ENCODE measurements at places on chromosomes 4 and X.

DNA sequence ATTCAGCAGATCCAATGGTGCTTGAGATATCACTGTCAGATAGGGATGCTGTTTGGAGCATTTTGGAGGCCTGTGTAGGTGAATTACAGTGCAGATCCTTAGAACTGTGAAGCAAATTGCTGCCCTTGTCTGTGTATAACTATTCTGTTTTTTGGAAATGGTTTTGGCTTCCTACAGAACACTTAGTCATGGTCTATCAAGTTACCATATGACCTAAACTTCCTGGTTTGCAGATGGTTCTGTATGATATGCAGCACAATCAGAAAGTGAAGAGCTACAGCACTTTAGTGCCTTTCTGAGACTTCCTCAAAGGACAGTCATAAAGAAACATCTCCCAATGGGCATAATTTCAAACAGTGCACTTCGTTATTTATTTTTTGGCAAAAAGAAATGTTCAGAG, 688.6 kb downstream of the SH3BGRL start:
- no peak for DNase-seq

GRCh38 chr4:95155759-95156451, 392.9 kb downstream of the UNC5C start:
- peak; percentile 53 for DNase-seq

GRCh38 chr4:70508801-70509200, 9.6 kb upstream of the AMTN start:
- DNase-seq, result no peak

- no peak for DNase-seq
Measured at GRCh38 chr4:144817081-144817480, 171.1 kb downstream of the HHIP start.

DNA sequence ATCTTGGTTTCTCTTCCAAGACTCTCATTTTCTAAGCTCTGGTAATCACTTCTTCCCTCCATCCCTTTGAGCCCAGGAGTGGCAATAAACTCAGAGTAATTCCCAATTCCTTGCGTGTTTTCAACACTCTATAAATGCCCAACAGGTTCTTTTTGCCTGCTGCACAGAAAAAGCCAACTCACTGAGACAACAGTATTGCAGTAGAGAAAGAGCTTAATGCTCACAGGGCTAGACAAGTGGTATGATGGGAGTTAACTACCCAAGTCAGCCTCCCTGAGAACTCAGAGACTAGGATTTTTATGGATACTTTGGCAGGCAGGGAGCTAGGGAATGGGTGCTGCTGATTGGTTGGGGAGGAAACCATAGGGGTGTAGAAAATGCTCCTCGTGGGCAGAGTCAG, 103.4 kb downstream of the MTNR1A start:
- DNase-seq, result no peak

DNA sequence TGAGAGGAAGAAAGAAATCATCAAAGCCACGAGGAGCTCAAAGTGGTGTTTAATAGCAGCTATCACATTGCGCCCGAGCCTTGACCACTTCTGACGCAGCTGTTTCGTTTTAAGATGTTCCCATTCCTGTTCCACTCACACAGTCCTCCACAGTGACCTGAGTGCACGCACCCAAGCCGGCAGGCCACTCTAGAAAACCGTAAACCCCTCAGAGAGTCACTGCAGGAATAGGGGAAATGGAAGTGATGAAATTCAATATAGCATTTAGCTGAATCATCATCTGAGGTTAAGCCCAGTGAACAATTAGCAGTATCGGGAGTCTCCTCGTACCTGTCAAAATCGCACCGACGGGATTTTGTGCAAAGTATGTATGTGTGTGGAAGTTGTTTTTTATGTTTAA, 17.9 kb upstream of the HAND2 start:
- DNase-seq, result peak; percentile 9

DNA sequence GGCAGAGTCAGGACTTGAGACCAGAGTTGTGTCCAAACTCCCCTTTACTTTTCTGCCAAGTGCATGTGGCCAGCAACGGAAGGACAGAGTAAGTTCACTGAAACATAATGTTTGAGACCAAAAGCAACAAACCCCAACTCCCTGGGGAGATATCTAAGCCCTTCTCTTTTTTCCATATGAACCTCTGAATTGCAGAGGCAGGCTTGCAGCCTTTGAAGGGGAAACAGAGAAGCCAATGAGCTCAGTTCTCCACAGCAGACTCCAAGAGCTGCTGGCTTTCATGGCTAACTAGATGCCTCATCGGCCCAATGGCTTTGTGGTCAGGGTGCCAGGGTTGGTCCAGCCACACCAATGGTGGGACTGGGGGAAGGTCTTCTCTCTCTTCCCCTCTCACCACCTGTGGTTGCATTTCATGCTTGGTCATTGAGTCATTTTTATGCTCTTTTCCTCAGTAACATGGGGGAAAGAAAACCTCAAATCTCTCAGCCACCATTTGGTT, 34.0 kb downstream of the STARD8 start:
- DNase-seq, result peak; percentile 87

DNA sequence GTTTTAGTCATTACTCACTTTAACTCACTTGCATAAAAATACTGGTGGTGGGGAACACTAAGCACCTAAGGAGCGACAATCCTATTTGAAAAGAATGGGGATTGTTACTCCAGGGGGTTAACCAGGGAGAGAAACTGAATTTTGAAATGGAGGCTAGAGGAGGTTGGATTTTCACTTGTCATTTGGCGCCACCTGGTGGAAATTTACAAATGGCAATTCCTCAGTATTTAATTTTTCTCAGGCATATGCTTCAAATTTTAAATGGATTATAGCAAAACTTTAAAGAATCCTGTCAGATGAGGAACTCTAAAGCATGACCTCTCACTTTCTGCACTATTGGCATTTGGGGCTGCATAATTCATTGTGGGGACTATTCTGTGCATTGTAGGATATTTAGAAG, 2.7 kb upstream of the GEMIN8 start:
- DNase-seq, result peak; percentile 71

GRCh38 chr4:94701631-94702300, 56.0 kb upstream of the BMPR1B start:
- DNase-seq, result no peak

GRCh38 chrX:43349363-43349762, 306.7 kb upstream of the MAOA start:
- DNase-seq, result peak; percentile 41

DNA sequence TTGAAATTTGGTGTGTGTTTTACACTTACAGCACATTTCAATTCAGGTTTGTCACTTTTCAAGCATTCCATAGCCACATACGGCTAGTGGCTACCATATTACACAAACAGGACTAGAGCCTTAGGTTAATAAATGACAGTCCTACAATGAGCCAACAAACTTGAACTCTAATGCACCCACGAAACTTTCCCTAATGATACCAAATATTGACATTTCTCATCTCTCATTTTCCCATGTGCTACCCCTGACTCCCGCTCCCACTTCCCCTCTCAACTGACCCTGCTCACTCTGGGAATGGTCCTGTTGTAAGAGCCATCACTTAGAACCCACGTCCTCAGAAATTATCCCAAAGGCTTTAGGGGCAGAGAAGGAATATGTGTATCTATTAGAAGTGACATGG, 4.9 kb upstream of the TLR10 start:
- DNase-seq, result no peak

DNA sequence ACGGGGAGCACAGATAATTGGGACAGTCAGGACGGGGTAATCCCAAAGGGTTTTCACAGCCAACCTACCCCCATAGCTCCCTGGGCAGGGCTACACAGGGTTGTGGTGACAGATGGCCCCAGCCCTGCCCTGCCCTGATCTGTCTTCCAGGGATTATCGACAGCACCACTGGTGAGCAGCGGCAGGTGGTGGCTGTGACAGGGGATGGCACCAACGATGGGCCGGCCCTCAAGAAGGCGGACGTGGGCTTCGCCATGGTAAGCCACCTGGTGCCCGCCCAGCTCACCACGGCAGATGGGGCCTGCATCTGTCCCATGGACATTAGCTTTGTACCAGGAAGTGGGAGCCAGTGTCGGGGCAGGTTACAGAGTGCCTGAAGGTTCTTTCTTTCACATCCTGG, 39.3 kb downstream of the ATP2B3 start:
- DNase-seq, result no peak

DNA sequence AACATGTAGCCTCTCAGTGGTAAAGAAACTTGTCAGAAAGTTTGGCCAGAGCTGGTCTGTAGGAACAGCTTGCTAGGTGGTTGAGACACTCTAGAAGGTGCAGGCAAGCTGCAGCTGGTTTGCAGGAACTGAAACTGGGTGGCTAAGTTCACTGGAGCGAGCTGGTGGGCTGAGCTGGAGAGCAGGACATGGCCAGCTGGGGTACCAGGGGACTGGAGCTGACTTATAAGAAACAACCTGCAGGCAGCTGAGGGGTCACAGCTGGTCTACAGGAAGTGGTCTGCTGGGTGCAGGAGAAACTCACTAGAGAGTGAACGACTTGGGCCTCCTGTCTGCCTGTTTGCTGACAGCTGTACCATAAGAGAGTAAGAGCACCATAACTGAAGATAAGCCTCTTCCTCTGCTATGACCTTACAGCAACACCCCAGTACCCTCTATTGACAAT, 157.1 kb upstream of the LNX1 start:
- no peak for DNase-seq

DNA sequence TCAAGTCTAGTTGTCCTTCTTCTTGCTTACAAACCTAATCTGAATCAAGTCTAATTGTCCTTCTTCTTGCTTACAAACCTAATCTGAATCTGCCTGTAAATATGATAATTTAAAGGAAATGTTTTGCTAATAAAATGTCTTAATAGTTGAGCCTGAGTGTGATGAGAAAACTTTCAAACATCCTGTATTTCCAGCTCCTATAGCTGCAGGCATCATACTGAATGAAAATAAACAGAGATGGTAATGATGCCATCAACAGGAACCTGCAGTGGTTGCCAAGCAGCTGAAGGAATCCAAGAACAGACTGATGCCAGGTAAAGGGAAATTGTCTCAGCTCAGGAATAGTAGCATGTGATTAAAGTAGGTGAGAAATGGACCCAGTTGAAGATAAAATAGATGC, 156.1 kb upstream of the IRS4 start:
- DNase-seq, result no peak

DNA sequence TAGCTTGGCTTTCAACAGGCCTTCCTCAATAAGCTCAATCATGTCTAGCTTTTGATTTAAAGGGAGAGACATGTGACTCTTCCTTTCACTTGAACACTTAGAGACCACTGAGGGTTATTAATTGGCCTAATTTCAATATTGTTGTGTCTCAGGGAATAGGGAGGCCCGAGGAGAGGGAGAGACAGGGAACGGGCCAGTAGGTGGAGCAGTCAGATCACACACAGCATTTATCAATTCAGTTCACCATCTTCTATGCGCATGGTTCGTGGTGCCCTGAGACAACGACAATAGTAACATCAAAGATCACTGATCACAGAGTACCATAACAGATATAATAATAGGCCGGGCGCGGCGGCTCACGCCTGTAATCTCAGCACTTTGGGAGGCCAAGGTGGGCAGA, 17.8 kb downstream of the ZNF81 start:
- peak; percentile 45 for DNase-seq

GRCh38 chr4:105119356-105119755, 27.3 kb upstream of the TET2 start:
- no peak for DNase-seq

DNA sequence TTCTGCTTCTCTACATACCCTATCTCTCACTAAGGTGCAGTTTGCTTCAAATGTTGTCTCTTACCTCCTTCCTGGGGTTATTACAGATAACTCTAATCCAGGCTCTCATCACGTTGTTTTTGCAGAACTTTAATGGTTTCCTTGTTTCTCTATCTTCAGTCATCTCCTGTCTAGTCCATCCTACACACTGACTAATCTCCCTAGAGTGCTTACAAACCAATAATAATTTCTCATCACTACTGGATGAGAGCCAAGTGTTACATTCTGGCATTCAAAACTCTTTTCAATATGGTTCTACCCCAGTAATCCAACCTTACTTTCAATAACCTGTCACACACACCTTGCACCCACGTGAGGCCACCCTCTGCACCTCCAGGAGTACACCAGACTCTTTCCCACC, 86.1 kb downstream of the SYNPO2 start:
- DNase-seq, result peak; percentile 88

- DNase-seq, result no peak
Measured at GRCh38 chr4:120215350-120215749, 148.7 kb upstream of the MAD2L1 start.

DNA sequence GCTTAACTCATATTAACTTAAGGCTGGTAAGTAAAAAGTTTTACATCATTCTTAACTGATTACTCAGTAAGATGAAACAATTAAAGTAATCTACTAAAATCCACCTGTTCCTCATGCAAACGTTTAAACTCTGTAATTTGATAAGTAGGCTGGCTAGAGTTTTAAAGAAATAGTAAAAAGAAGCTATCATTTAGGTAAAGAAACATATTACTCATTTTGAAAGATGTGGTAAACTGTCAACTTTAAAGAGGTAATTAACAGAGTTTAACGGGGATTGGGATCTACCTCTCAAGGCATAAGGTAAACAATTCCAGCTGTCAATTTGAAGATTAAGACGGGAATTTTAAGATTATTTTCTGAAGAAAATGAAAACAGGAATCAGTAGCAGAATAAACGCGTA, 9.8 kb downstream of the GNPDA2 start:
- DNase-seq, result no peak

DNA sequence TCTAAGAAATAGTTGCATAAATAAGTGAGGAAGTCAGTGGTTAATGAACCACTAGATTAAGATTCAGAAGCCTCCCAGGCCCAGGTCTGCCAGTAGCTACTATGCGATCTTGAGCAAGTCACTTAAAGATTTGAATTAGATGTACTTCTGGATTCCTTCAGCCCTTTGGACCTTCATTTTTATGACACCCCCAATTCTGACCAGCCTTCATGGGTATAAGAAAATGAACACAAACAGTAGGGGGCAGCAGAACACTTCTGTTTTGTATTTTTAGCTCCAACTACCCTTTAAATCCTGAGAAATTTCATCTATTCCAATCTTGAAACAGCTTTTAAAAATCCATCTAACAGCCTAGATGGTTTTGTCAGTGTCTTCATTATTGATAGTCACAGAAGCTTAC, 19.0 kb downstream of the TMEM47 start:
- DNase-seq, result peak; percentile 64

DNA sequence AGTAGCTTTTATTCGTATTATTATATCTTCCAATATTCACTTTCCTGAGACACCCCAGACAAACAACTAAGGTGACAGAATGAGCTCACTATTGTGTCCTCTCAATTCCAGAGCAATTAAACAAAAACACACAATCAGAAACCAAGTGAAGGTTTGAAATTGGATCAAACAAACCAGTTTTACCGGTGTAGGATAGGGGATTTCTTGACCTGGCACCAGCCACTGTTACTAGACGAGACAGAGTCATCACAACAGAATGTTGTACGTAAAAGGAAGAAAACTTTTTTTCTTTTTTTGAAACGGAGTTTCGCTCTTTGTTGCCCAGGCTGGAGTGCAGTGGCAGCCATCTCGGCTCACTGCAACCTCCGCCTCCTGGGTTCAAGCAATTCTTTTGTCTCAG, 43.7 kb downstream of the LDOC1 start:
- DNase-seq, result no peak

- no peak for DNase-seq
Measured at GRCh38 chr4:169017971-169018370, 7.9 kb upstream of the CBR4 start.
